ENCODE measurements at places on chromosomes 7 and 10.

GRCh38 chr10:86699991-86700840 is 31.9 kb downstream of the LDB3 start:
- DNase-seq, result no peak

GRCh38 chr10:23095966-23096801 is 805 bp downstream of the MSRB2 start:
- peak; percentile 55 for DNase-seq

DNA sequence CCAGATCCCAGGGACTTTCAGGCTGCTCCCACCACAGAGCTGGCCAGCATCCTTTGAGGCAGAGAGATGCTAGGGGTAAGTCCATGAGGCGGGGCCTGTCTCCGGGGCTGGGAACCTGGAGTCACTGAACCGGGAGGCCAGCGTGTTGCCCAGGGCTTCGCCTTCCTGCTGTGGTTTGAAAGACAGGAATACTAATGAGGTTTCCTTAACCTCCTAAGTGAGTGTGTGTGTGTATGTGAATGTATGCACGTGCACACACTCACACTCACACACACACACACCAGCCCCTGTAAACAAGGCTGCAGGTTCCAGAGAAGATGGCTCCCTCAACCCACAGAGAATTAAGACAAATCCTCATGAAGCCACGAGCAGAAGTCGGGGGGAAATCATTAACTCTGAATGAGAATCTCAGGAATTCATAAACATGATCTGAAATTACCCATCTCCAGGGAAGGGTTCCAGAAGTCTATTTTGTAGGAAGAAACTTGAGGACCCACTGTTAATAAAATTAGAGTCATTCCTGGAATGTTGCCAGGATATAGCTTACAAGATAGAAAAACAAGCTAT is 20.3 kb upstream of the PFKP start:
- DNase-seq, result peak; percentile 51

- DNase-seq, result peak; percentile 76
Observed at GRCh38 chr10:118835682-118836326, 81.0 kb upstream of the CACUL1 start.

- no peak for DNase-seq
Observed at GRCh38 chr10:65618126-65618525, 1307.7 kb upstream of the LRRTM3 start.

GRCh38 chr7:45401155-45401554 is 173.0 kb upstream of the ADCY1 start:
- no peak for DNase-seq

DNA sequence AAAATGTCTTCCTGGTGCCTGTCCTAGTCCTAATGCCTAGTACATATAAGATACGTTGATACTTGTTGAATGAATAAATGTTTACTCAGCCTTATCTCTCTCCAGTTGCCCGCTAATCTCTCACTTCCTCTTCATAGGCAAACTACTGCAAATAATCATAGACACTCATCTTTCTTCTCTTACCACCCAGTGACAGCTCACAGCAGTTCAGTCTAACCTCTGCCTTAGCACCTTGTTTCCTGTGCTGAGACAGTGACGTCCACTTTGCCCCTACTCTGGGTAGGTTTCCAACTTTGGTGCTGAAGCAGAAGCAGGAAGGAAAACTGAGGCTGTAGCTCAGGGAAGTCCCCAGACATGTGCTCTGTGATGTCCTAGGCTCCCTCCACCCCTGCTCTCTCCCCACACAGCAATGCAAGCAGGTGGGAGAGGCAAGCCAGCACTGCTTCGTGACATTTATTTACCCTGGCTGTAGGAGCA is 45.5 kb upstream of the RHOBTB1 start:
- DNase-seq, result peak; percentile 50

GRCh38 chr10:26365681-26366358 is 72.3 kb upstream of the APBB1IP start:
- DNase-seq, result no peak

GRCh38 chr7:41205600-41205999 is 497.3 kb downstream of the INHBA start:
- no peak for DNase-seq

- DNase-seq, result no peak
Observed at GRCh38 chr7:107958764-107959526, 44.0 kb downstream of the LAMB1 start.

DNA sequence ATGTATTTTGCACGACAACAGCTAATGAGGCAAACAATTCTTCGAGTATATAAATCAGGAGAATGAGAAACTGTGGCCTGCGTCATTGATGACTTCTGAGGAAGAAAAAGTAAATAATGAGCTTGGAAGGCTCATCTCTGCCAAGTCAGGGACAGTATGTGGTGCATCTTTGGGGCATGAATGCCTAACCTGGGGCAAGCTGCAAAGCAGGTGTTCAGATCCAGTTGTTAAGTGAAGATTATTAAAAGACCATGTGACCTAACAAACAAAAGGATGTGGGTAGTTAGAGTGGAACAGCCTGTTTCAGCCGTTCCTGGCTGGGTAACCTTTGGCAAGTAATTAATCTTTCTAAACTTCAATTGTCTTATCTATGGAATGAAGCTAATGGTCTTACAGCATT is 93.0 kb downstream of the LYZL2 start:
- DNase-seq, result no peak

GRCh38 chr10:98258683-98259454 is 9.1 kb downstream of the LOXL4 start:
- peak; percentile 67 for DNase-seq

- DNase-seq, result no peak
Observed at GRCh38 chr10:119275085-119275484, 67.7 kb downstream of the GRK5 start.

DNA sequence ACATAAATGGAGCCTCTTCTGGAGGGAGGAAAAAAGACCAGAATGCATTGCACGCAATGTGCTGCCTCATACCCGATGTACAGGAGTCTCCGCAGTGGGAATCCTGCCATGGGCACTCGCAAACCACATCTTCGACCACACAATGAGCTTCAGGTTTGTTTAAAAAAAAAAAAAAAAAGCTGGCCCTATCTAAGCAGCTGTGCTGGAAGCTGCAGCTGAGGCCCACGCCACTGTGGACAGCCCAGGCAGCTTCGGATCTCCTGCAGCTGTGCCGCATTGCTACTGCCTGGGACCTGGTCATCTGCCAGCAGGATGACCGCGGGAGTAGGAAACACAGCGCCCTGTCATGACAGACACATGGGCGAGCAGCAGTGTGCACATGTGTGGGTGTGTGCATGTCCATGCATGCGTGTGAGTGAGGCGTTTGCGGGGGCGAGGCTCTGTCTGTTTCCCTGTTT is 26.0 kb downstream of the EN2 start:
- DNase-seq, result no peak

GRCh38 chr7:129169686-129170440 is 18.6 kb upstream of the SMO start:
- no peak for DNase-seq

DNA sequence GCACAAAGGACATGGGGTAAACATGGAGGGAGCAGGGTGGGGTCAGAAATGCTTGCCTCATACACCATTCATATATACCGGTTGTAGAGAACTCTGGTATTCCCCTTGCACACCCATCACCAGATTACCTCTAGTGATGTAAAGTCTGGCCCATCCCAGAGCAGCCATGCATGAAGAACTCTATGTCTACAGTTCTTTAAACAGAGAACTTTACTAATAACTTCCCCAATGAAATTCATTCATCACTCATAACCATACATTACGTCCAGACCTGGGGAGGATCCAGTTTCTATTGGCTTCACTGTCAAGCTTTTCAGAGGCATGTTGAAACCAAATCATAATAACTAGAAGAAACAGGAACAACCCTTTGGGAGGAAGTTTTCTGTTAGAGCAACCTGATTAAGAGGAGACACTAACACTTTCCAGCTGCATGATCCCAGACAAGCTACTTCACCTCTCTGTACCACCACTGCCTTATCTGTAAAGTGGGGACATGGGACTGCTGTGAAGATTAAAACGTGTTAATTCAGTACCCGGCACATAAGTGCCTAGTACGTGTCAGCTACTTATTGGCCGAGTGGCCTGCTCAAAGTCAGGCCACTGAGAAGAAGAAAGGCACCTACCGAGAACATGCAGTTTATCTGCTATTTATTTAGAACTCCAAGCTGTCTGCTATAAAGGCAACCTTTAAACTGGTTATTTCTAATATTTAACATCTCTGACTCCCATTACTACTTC is 59.7 kb downstream of the IGF2BP3 start:
- no peak for DNase-seq

DNA sequence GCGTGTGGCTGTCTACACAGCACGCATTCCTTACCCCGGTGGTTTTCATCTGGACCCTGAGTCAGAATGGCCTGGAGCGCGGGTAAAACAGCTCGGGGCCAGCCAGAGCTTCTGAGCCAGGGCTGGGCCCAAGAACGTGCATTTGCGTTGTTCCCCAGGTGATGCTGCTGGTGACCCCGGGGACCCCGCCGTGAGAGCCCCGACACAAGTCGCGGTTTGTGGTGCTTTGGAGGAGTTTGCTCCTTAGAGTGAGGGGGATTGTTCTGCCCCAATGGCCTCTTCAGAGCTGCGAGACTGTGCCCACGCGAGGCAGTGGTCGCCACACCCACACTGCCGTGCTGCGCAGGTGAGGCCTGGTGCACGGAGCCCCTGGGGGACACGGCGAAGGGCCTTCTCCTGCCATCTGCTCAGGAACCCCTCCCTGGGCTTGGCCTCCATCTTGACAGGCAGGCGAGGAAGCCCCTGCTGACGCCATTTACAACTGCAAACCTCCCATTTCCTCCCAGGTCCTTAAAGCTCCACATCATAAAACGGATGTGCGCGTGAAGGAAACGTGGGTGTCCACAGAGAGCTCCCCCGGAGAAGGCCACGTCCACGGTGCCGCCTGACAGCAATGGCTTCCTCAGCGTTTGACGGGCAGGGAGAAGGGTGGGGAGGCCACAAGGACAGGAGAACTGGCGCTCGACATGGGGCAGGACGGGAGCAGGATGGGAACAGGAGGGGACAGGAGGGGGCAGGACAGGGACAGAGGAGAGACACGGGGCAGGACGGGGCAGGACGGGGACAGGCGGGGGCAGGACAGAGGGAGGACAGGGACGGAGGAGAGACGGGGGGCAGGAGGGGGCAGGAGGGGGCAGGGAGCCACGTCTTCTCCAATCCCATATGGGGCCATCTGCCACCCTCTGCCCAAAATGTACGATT is 477.2 kb downstream of the DNAJB6 start:
- DNase-seq, result no peak

DNA sequence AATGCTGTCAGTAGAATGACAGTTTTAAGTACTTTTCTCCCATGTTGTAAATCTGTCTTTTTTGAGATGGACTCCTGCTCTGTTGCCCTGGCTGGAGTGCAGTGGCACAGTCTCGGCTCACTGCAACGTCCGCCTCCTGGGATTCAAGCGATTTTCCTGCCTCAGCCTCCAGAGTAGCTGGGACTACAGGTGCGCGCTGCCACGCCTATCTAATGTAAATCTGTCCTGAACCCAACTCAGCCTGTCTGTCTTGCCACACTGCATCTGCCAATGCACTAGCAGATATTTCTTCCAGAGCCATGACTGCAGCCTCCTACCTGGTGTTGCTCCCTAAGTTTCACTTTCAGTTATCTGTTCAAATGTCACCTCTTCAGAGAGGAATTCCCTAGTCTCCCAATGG is 264.1 kb downstream of the PHF14 start:
- no peak for DNase-seq

GRCh38 chr7:1321411-1322239 is 89.0 kb downstream of the UNCX start:
- DNase-seq, result no peak

DNA sequence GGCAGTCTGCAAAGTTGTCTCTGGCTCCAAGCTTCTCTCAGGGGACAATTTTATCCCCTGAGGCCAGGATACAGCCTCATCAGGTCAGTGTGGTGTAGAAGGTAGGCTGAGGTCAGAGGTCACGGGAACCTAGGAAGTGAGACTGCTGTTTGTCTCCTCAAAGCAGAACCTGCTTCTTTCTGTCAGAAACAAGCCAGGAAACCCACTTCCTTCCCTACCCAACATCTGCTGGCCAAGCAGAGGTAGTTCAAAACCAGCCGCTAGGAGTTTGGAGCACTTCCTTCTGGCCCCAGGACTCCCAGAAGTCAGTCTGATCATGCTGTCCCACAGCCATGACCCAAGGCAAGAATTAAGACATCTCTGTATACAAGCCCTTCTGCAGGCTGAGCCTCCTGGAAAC is 12.2 kb downstream of the CLRN3 start:
- DNase-seq, result no peak

- peak; percentile 79 for DNase-seq
Observed at GRCh38 chr10:125160856-125161706, 718 bp upstream of the CTBP2 start.

DNA sequence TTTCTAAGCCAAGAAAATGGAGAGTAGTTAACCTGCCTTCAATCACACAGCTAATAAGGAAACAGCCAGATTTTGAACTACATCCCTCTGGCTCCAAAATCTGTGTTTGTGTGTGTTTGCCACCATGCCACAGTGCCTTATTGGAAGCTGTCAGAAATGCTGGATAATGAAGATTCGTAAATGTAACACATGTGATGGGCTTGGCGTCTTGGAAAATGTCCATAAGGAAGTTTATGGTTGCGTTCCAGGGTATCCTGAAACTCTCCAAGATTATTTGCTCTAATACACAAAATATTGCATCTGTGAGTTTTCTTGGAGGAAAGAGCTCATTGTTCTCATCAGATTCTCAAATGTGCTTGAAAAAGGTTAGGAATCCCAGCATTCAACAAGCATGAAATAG is 22.7 kb downstream of the MYOF start:
- DNase-seq, result no peak

Data from HT-29 (cell line).